Esophagus muscularis mucosa (tissue), 4 donors: ENCODE measurements at places on chromosomes 7 and 10. TPM values are rescaled to one million over a fixed set of nuclear protein-coding genes. Genes with fewer than 3 reads are reported as not detected.

Gene INSIG1
- 35.8 TPM for total RNA-seq

Gene RARRES2
- total RNA-seq: 193 TPM

Gene GARIN1A
- total RNA-seq: under 0.01 TPM

Gene NKX1-2
- not detected for total RNA-seq
